ENCODE measurements at places on chromosomes 16 and 17. TPM values are rescaled to one million over a fixed set of nuclear protein-coding genes. Genes with fewer than 3 reads are reported as not detected.

Gene SYCE1L
- 13.8 TPM for polyA plus RNA-seq

Gene GAST
- polyA plus RNA-seq = not detected

Gene KRT37
- not detected for polyA plus RNA-seq

Gene UBTF
- polyA plus RNA-seq = 124 TPM

Gene STX1B
- 2.3 TPM for polyA plus RNA-seq

Gene IGF2BP1
- polyA plus RNA-seq = 25.3 TPM

Measured in left renal cortex interstitium (tissue), 4 donors.